ENCODE measurements at places on chromosomes 7 and 10.

- no peak for DNase-seq
Measured at GRCh38 chr7:134744569-134744968, 34.9 kb upstream of the CALD1 start.

DNA sequence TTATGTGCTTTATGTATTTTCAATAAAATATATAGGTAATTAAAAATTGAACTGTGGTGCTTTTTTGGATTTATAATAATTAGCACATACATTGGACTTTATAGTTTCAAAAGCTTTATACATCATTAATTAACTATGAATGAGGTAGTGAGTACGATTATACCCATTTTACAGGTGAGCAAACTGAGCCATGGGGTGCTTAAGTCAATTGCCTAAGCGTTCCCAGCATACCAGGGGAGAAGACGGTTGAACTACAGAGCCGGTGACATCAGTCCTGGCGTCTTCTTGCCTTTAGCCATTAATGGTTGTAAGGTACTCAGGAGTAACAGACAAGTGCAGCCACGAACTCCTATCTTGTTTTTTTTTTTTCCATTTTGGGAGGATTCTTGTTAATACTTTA lies 172.8 kb downstream of the GATA3 start:
- DNase-seq = no peak

GRCh38 chr10:60429084-60429849 lies 39.6 kb upstream of the ANK3 start:
- no peak for DNase-seq

- no peak for DNase-seq
Measured at GRCh38 chr7:137981668-137982067, 20.2 kb downstream of the CREB3L2 start.

GRCh38 chr7:80609751-80610150 lies 28.7 kb upstream of the CD36 start:
- no peak for DNase-seq

- DNase-seq = peak; percentile 93
Measured at GRCh38 chr10:98391065-98391464, 23.9 kb downstream of the PYROXD2 start.

- no peak for DNase-seq
Measured at GRCh38 chr10:60536529-60537114, 146.9 kb upstream of the ANK3 start.

- peak; percentile 32 for DNase-seq
Measured at GRCh38 chr7:6139189-6139996, 108.2 kb downstream of the ANKRD61 start.

GRCh38 chr7:7554021-7554432 lies 12.7 kb upstream of the MIOS start:
- DNase-seq = no peak

DNA sequence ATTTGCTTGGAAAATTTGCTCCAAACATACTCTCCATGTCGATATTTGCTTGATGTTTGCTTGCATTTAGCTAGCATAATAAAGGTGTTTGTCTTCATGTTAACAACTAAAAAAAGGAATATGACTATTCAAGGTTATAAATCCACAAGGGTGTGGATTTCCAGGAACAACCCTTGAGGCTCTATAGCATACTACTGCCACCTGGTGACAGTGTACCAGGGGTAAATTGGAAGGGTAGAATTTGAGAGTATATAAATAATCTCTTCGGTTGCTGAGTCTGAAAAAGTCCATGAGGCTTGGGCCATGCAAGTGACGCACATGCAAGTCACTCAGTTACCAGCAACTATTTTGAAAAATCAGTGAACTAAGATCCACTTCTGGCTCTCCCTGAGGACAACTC lies 68.4 kb downstream of the SLIT1 start:
- peak; percentile 28 for DNase-seq

- peak; percentile 6 for DNase-seq
Measured at GRCh38 chr10:78470267-78471103, 436.8 kb downstream of the RPS24 start.

DNA sequence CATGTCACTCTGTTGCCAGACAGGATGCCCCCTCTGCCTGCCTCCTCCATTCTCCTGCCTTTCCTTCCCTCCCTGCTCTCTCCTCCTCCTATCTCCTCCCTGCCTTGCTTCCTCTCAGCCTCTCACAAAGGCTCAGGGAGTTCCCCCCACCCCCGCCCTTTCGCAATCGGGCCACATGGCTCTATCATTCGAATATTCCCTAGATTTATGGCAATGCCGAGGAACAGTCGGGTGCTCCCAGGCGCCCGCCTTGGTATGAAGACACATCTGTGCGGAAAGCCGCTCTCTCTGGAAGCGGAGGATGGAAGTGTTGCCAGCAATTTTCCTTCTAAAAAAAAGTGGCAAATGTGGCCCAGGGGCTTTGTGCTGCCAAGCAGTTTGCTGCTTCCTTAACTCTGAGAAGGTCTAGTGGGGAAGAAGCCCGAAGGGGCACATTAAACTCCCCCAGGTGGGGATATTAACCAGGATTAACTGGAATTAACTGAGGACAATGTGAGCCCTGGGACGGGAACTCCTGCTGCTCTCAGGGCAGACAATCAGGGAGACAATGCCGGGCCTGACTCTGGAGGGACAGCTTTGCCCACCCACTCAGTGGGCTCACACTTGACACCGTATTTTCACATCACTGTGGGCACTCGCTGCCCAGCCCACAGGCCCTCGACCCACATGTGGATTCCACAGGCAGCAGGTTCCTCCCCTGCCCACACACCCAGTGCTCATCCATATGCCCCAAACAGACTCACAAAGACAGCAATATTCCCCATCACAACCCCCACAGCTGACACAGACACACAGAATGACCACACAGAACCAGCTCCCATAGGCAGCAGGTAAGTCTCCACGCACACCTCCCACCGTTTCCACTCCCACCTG lies 88.4 kb upstream of the SMNDC1 start:
- peak; percentile 39 for DNase-seq

- DNase-seq = no peak
Measured at GRCh38 chr7:125643302-125643701, 713.7 kb upstream of the POT1 start.
